ENCODE measurements at places on chromosomes 4 and X.

- no peaks in the 10 kb centered on the region for H3K36me3 ChIP-seq
- no peaks in the 10 kb centered on the region for H3K4me1 ChIP-seq
- no peak overlapping the region for H3K4me3 ChIP-seq
Measured at GRCh38 chrX:115018040-115018647, 728 bp upstream of the IL13RA2 start.

- H3K4me1 ChIP-seq = no peaks in the 10 kb centered on the region
- no peaks in the 10 kb centered on the region for H3K27me3 ChIP-seq
- DNase-seq = no peak
- no peak overlapping the region for H3K27ac ChIP-seq
- H3K36me3 ChIP-seq = no peaks in the 10 kb centered on the region
Measured at GRCh38 chrX:18351784-18352183, 2.7 kb downstream of the SCML2 start.

DNA sequence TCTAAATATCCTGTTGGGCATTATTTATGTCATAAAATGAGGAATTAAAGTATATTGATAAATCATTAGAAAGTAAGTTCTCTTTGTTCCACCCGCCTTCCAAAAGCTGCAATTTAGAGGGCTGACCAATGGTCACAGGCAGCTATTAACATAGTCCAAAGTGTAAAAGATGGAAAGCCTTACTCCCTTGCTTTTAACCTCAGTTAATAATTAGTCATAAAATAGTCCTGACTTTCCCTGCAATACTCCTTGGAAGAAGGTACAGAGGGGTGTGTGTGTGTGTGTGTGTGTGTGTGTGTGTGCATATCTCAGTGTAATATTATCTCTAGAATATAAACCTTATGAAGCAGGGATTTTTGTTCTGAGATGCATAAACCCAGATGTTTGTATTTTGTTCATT, 275.4 kb downstream of the FAT4 start:
- no peaks in the 10 kb centered on the region for H3K4me1 ChIP-seq
- H3K27me3 ChIP-seq = no peaks in the 10 kb centered on the region
- no peak overlapping the region for H3K4me3 ChIP-seq
- no peaks in the 10 kb centered on the region for H3K36me3 ChIP-seq
- H3K27ac ChIP-seq = no peak overlapping the region

DNA sequence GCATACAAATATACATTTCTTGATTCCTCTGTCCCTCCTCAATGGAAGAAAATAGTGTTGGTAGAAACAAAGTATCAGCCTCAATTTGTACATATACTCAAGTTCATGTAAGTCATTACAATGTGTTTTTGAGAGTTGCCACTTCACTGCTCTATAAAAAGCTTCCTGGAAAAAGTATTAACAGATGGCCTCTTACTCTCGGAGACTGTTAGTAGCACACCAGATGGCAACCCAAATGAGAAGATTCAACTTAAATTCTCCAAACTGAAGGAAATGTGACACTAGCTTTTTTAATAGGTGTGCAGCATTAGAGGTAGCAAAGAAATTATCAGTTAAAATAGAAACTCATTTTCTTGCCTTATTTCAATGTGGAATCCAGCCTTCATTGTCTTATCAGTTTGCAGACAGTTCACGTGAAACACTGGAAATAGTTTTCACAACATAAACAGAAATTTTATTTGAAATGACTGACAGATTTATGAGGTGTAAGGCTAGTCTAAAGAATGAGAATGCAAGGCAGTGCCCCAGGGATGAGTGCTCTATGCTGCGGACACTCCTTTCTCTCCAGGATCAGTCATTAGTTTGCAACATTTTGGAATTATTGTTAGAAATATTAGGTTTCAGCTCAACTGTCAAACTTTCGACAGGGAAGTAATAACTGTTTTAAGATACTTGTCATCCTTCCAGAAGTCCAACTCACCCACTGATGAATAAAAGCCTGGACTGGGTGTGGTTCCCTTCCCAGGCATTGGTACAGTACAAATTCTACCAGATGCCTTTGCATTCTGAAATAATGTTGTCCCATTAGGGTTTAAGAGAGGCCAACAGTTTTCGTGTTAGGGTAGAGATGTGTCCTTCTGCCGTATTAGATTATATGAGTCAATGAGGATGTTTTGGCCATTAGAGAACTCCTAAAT, 50.9 kb downstream of the IDS start:
- H3K27me3 ChIP-seq = no peaks in the 10 kb centered on the region
- no peaks in the 10 kb centered on the region for H3K4me1 ChIP-seq
- no peaks in the 10 kb centered on the region for H3K36me3 ChIP-seq
- H3K27ac ChIP-seq = no peak overlapping the region
- no peak for DNase-seq

GRCh38 chr4:111985426-111985825, 159.8 kb upstream of the FAM241A start:
- H3K4me3 ChIP-seq = no peak overlapping the region
- DNase-seq = no peak
- H3K27me3 ChIP-seq = no peaks in the 10 kb centered on the region
- no peaks in the 10 kb centered on the region for H3K4me1 ChIP-seq
- H3K36me3 ChIP-seq = no peaks in the 10 kb centered on the region
- H3K27ac ChIP-seq = no peak overlapping the region

DNA sequence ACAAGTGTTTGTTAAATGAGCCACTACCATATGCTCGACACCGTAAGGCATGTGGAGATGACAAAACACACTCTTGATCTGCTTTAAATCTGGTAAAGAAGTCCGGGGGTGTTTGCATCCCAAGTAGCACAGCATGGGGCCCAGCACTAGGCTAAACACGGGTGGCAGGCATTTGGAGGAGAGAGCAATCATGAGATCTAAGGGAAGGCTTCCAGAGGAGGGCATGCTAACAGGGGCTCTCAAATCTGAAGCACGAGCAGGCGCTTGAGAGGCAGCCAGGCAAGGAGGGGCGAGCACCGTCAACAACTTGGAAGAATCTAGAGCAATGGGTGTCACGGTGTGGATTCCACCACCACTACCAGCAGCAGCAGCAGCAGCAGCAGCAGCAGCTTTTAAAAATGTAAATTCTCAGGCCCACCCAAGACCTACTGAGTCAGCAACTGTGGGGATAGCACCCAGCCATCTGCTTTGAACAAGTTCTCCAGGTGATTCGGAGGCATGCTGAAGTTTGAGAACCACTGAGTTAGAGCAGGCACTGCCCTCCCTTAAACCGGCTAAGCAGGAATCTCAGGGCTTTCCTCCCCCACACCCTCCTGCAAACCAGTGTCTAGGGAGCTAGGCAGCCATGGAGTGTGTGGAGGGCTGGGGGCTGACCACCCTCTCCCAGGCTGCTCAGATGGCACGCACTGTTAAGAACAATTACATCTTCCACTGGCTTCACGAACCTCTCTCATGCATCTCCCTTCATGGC, 70.2 kb upstream of the MAP3K15 start:
- no peaks in the 10 kb centered on the region for H3K27me3 ChIP-seq
- no peaks in the 10 kb centered on the region for H3K4me1 ChIP-seq
- no peaks in the 10 kb centered on the region for H3K36me3 ChIP-seq
- no peak for DNase-seq
- no peak overlapping the region for H3K27ac ChIP-seq

DNA sequence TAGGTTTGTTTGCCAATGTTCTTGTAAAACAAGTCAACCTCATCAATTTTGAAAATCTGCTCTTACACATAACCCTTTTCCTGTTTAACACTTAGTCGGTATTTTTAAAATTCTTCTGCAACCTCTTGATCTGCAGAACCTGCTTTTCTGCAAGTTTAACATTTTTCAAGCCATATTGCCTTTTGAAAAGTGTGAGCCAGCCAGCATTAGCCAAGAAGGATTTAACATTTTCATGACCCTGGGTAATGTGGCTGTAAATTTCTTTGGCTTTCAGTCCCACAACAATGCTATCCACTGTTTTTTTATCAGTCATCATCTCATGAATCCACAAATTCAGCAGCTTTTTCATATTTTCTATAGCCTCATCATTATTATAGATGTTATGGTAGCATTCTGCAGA, 956.5 kb downstream of the FAT4 start:
- no peaks in the 10 kb centered on the region for H3K4me1 ChIP-seq
- H3K27ac ChIP-seq = no peak overlapping the region
- DNase-seq = no peak

GRCh38 chr4:2583517-2583916, 47.1 kb downstream of the FAM193A start:
- no peak overlapping the region for H3K4me3 ChIP-seq
- H3K27me3 ChIP-seq = no peaks in the 10 kb centered on the region
- no peak for DNase-seq
- H3K36me3 ChIP-seq = no peaks in the 10 kb centered on the region

DNA sequence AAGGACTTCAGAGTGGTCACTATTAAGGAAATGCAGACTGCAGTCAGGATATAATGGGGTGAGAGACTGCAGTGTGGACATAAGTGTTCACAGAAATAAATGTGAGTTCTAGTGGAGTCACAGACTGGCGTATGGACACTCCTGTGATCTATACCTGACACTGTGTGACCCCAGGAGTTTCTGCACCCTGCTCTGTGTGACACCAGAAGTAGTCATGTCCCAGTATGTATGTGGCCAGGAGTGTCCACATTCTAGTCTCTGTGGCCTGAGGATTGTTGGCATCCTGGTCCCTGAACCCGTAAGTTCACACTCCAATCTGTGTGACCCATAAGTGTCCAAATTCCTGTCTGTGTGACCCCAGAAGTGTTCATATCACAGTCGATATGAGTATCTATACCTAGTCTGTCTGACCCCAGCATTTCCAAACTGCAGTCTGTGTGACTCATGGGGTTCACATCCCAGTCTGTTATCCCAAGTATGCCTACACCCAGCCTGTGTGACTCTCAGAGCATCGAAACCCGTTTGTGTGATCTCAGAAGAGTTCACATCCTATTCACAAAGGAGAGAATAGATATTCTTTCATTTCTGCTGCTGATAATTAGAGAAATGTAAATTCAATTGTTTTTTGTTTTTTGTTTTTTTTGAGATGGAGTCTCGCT, 16.3 kb downstream of the WDR13 start:
- no peak for DNase-seq
- no peaks in the 10 kb centered on the region for H3K36me3 ChIP-seq
- no peaks in the 10 kb centered on the region for H3K4me1 ChIP-seq

- no peaks in the 10 kb centered on the region for H3K36me3 ChIP-seq
- H3K4me3 ChIP-seq = no peak overlapping the region
- no peak for DNase-seq
- H3K4me1 ChIP-seq = no peaks in the 10 kb centered on the region
Measured at GRCh38 chr4:10260777-10261176, 144.2 kb upstream of the WDR1 start.

DNA sequence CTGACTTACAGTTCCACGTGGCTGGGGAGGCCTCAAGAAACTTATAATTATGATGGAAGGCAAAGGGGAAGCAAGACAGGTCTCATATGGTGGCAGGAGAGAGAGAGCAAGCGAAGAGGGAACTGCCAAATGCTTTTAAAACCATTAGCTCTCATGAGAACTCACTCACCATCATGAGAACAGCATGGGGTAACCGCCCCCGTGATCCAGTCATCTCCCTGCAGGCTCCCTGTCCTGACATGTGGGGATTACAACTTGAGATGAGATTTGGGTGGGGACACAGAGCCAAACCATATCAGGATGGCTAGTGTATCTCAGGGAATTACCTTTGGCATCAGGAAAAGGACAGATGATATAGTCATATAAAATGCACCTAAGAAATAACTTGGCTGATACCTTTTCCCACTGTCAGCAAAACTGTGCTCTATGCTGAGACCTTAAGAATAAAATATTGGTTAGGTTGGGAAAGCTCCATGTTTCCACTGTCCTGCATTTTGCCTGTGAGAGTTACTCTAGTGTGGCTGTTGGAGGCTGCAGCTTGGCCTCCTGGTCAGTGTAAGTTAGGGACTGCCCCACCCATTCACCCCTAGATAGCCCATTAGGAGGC, 110.3 kb downstream of the UCHL1 start:
- no peak for DNase-seq
- no peaks in the 10 kb centered on the region for H3K36me3 ChIP-seq
- H3K4me1 ChIP-seq = peaks cover 31% of the 10 kb centered on the region
- H3K27me3 ChIP-seq = no peaks in the 10 kb centered on the region

DNA sequence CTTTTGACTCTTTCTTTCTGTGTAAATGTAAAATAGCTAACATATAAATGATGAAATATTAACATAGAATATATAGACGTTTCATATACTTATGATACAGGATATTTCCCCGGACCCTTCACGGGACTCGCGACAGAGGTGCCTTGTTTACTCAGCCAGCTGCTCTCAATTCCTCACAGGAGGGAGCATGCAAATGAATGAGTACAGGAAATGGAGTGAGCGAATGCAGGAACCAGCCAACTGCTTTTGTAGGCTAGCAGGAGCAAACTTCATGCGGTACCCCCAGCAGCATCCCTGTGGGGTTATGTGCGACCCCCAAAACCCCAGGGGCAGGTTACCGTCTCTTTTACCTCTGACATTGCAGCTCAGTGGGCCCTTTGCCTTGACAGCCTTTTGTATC, 110.3 kb upstream of the PDHA2 start:
- H3K27me3 ChIP-seq = no peaks in the 10 kb centered on the region
- no peaks in the 10 kb centered on the region for H3K4me1 ChIP-seq
- H3K27ac ChIP-seq = no peak overlapping the region
- no peak overlapping the region for H3K4me3 ChIP-seq

- peaks cover 9% of the 10 kb centered on the region for H3K4me1 ChIP-seq
- H3K4me3 ChIP-seq = no peak overlapping the region
- DNase-seq = no peak
- H3K36me3 ChIP-seq = no peaks in the 10 kb centered on the region
- H3K27me3 ChIP-seq = no peaks in the 10 kb centered on the region
Measured at GRCh38 chr4:25015012-25015411, 15.7 kb downstream of the LGI2 start.

DNA sequence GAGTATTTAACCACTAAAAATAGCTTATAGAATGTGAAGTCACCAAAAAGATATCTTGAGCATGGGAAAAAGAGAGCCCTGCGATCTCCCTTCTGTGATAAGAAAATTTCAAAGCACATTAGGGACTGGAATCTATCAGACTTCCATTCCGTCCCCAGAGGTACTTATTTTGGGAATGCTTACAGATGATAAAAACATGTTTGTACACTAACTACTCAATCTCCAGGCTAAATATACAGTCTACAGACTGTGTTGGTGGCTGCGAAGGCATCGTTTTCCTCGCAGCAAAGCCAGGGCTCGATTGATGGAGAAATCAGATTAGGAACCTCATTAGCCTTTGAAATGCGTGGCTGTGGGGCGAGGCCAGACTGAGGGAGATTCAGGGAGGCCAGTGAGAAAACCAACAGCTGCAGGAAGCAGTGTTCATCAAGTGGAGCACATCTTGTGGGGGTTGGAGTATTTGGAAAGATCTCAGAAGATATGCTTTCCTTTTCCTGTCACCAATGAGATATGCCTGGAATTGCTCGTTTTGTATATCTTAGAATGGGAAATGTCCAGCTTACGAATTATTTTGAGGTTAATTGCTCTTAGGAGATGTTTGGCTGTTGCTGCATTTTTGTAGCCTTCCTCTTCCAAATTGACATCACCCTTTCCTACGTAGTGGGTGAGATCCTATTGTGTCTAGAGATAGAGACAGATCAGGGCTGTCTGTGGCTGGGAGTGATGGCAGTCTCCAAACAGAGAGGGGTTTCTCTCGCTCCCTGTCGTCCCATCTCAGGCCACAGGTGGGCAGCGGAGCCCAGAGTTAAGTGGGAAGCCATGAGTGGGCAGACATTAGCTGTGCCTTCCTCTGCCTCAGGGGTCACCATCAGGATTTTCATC, 224.9 kb upstream of the FAT1 start:
- peak overlapping the region; percentile 57 for H3K4me3 ChIP-seq
- H3K27me3 ChIP-seq = no peaks in the 10 kb centered on the region
- no peak overlapping the region for H3K27ac ChIP-seq

Measured in thoracic aorta (tissue), 2 donors.